Tibial artery (tissue), 4 donors: ENCODE measurements at places on chromosomes 1 and 21.

- DNase-seq, result no peak
Observed at GRCh38 chr1:97976801-97977200, 56.0 kb upstream of the DPYD start.

DNA sequence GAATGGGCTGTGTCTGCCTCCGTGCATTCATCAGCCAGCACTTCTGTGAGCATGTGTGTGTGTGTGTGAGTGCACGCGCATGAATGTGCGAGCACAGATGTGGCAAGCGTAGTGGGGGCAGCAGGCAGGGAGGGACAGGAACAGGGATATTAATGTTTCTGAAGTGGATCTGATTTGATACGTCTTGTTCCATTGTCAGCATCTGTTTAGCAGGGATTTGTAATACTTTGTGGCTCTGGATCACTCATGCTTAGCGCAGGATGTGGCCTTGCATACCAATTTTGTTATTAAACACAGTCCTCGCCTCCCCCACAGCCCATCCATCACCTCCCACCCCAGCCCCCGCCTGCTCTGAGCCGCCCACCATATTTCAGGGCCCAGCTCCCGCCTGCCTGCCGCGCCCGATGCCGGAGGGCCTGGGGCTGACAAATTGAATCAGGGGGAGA lies 52.4 kb downstream of the TMEM53 start:
- no peak for DNase-seq

- no peak for DNase-seq
Observed at GRCh38 chr1:89888480-89889322, 67.9 kb downstream of the LRRC8D start.

DNA sequence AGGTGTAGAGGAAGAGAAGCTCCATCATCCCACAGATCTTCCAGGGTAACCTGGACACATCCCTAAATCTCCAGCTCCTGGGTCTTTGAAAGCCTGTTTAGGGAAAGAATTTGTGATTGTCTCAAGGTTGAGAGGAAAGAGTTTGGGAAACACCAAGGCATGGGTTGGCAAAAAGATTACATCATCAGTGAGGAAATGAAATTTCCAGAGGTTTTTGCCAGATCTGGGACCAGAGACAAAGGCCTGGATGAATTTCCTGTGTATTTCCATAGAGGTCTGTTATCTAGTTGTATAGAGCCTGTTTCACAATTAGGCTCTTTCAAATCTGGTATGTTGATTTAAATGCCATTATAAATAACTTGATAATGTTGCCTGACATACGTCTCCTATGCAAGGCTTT lies 82.3 kb downstream of the GPR89B start:
- no peak for DNase-seq

GRCh38 chr1:87951852-87952251 lies 623.2 kb downstream of the LMO4 start:
- no peak for DNase-seq

- DNase-seq, result no peak
Observed at GRCh38 chr1:168091720-168092550, 44.8 kb downstream of the GPR161 start.

DNA sequence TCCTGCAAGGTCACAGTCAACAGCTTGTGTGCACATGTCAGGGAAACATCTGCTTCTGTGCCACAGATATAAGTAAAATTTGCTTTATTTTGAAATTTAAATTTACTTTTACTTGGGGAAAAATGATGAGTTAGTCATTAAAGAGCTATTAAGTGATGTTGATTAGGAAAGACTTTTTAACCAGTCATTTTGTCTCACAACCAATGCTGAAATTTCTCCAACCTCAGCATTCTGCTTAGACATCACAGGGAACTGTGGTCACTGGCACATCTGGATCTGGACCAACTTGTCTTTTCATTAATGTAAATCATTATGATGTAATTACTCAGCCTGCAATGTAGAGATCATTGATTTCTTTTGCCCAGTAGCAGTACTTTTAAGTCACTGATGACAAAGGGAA lies 301.0 kb downstream of the TTLL7 start:
- no peak for DNase-seq

GRCh38 chr1:29505532-29506220 lies 269.4 kb downstream of the PTPRU start:
- DNase-seq, result no peak

GRCh38 chr1:37807220-37807554 lies 403 bp upstream of the C1orf122 start:
- no peak for DNase-seq

DNA sequence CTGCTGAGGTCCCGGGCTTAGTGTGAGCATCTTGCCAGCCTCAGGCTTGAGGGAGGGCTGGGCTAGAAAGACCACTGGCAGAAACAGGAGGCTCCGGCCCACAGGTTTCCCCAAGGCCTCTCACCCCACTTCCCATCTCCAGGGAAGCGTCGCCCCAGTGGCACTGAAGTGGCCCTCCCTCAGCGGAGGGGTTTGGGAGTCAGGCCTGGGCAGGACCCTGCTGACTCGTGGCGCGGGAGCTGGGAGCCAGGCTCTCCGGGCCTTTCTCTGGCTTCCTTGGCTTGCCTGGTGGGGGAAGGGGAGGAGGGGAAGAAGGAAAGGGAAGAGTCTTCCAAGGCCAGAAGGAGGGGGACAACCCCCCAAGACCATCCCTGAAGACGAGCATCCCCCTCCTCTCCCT lies 7.2 kb upstream of the HTR6 start:
- DNase-seq, result no peak

- DNase-seq, result no peak
Observed at GRCh38 chr1:2289607-2290006, 61.5 kb downstream of the SKI start.

DNA sequence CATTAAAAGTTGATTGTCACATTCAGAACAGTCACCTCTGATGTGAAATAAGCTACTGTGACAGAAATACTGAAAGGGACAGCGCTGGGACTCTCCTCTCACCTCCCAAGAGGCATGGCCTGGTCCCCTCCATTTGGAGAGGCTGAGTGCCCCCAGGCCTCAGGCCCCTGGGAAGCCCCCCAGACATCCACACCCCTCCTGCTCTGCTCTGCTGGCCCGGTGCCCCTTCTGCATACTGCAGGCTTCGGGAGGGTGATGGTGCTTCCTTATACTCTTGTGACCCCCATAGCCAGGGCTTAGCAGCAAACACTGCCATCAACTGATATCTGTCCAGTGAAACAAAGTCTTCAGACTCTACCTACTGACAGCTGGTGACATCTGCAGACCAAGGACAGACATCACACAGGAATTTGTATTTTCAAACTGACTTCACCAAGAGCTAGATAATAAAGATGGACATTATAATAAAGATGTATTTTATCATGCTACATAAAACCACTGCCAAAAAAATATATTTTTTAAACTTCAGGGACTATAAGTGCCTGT lies 36.9 kb downstream of the C2CD2 start:
- no peak for DNase-seq

DNA sequence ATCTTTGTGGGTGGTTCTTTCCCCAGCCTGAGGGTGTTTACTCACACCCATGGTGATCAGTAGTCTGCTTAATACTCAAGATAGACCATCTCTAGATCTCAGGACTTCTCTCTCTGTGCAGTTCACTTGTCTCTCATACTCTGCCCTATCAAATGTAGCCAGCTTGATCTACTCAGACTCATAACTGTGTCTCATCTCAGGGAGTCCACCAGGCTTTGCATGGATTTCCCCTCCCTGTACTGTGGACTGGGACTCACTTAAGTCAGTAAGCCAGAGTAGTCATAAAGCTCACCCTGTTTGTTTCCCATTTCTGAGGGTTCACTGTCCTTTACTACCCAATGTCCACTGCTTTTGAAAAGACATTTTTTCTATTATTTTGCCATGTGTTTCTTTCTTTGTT lies 41.8 kb downstream of the LYPLAL1 start:
- no peak for DNase-seq

GRCh38 chr1:41467673-41468072 lies 16.8 kb downstream of the EDN2 start:
- DNase-seq, result no peak

DNA sequence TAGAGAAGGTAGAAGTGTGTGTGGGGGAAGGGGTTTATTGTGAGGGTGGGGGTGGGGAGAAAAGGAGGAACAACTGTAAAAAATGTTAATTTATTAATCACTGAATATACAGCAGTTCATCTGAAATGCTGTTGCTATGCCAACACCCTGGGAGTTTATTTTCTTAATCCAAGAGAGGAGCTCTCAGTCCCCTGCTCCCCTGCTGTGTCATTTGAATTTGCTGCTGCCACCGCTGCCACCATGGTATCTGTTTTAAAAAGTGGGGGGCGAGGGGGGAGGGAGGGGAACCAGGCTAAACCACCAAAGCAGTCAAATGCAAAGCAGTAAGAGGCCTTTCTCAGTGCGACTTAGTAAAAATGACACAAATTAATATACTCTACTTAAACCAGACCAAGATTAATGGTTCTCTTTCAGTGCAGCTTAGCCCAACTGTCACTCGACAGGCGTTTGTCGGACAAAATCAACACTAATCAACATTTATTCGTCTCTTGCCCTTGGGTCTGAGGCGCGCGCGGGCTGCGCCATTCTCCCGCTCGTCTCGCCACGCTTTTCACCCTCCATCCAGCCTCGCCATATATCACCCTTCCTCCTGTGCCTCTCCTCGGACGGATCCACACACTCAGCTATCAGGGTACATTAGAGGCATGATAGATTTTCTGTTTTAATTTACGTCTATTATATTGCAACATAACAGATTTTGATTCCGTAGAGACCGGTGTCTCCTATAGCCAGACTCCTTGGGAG lies 76.2 kb downstream of the PBX1 start:
- no peak for DNase-seq

GRCh38 chr1:199821029-199821779 lies 206.3 kb upstream of the NR5A2 start:
- DNase-seq, result no peak

GRCh38 chr1:160330119-160330518 lies 12.9 kb downstream of the COPA start:
- DNase-seq, result no peak

DNA sequence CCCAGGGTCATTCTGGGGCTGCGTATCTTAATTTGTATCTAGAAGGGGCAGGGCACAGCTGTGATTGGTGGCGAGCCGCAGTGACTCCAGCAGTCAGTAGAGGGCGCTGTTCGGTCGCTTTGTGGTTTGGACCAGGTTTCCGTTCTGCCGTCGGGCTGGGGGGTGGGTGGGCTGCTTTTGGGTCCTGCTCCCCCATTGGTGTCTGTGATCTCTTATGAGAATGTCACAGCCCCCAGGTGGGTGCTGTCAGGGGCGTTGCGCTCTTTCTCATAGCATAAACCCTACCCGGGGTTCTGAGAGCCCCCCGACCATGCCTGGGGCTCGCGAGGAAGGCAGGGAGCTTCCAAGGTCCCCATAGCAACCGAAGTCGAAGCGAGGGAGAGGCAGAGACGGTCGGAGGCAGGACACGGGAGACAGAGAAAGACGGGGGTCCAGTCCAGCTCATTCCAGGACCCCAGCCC lies 5.4 kb downstream of the TFF3 start:
- DNase-seq, result no peak

DNA sequence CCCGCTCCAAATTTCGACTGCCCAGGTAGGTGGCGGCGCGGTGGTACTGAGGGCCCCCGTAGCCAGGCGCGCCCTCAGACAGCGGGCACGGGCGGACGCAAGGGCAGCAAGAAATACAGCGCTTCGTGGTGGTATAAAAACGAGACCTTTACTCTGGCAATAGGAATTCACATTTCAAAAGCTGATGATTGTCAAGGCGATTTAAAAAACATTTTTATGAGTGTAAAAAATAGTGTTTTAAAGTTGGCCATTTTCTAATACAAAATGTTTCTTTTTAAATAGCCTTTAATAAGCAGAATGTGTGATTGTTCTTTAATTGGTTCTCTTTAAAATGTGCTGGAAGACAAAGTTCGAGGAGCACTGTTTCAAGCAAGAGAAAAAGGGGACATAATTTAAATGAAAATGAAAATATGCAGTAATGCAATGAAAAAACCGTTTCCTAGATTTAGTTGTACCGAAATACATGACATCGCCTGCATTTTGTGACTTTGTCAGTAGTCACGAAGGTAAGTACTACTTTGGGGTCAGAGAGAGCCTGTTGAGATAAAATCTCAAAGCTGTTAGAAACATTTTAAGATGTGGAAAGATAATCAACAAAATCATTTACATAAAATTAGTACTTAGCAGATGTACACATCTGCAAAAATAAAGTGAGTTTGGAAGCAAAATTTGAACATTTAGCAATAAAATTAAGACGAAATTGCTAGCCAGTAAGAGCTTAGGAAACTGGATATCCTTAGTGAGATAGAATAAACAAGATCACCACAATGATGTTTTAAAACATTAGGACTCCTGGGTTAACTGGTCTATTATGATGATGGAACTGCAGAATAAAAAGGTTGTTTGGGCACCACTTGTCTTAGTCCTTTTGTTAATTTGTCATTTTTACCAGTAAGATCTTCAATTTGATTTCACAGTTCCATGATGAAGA lies 1.1 kb upstream of the PSMG1 start:
- DNase-seq, result no peak

DNA sequence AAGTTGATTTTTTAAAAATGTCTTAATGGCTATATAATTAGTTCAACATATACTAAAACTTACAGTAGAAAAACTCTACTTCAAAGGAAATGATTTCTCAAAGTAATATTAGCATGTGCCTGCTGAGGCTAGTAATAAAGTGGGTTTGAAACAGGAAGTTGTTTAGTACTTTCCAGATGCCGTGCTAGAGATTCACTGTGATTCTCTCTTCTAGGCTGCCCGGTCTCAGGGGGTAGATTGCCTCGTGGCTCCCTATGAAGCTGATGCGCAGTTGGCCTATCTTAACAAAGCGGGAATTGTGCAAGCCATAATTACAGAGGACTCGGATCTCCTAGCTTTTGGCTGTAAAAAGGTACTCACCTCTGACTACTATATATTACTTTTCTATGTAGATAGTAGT lies 9.1 kb downstream of the EXO1 start:
- no peak for DNase-seq

DNA sequence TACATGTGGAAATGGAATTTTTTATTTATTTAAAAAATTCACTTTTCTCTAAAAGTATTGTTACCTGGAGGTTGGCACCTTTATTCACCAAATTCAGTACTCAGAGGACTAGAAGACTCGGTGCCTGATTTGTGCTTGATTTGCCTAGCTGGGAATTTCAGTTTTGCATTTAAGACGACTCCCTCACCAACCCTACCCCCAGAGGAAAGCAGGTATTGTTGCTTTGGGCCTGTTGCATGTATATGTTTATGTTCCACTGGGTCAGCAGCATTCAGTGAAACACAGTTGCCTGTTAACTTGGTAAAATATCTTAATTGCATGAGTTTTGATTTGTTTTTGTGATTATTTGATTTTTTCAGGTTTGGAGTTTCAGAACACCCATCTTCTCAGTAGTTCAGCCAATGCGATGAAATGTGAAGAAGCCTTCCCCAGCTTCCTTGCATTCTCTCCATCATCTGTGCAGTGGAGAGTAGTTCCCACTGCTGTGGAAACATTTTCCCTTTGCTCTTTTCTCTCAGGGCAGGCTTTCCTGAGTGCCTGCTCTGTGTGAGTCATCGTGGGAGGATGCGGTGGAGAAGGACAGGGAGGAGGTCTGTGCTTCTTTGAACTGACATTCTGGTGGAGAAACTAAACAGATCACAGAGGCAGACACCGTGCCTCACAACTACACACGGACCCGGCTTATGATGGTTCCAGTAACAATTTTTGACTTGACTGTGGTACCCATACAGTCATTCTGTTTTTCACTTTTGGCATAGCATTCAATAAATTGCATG lies 6.4 kb downstream of the ADARB1 start:
- no peak for DNase-seq
